ENCODE measurements at places on chromosomes 7 and 10.

DNA sequence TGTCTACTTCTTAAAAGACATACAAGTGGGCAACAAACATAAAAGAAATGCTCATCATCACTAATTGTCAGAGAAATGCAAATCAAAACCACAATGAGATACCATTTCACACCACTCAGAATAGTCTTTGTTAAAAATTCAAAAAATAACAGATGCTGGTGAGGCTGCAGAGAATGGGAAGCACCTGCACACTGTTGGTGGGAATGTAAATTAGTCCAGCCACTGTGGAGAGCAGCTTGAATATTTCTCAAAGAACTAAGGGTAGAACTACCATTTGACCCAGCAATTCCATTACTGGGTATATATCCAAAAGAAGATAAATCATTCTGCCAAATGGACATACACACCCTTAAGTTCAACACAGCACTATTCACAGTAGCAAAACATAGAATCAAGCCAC lies 61.8 kb upstream of the STEAP1 start:
- no peak for DNase-seq

GRCh38 chr7:30038196-30038980 lies 10.2 kb downstream of the PLEKHA8 start:
- no peak for DNase-seq

DNA sequence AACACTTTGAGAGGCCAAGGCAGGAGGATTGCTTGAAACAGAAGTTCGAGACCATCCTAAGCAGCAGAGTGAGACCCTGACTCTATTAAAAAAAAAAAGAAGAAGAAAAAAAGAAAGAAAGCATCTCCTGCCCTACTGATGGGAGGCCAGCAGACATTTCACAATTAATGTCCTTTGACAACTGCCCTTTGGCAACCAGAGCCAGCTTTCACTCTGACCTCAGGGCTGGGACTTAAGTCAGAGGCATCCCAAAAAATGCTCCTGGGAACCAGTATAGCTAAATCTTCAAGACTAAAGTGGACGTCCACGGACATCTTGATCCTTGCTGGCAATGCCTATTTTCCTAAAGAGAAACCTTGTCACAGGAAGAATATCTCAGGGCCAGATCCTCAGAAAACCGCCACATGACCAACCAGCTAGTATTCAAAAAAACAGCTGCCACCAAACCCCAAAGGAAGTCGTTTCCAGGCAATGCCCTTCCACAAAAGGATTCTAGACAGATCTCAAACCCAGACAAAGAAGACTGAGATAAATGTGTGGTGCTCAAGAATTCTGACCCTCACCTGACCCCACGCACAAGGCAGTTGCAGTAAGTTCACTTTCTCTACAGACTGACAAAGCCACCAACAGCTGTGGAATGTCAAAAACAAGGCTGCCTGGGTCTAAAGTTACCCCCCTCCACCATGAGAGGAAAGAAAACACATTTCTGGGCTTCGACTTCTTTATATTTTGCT lies 18.4 kb downstream of the GFRA1 start:
- DNase-seq = no peak

DNA sequence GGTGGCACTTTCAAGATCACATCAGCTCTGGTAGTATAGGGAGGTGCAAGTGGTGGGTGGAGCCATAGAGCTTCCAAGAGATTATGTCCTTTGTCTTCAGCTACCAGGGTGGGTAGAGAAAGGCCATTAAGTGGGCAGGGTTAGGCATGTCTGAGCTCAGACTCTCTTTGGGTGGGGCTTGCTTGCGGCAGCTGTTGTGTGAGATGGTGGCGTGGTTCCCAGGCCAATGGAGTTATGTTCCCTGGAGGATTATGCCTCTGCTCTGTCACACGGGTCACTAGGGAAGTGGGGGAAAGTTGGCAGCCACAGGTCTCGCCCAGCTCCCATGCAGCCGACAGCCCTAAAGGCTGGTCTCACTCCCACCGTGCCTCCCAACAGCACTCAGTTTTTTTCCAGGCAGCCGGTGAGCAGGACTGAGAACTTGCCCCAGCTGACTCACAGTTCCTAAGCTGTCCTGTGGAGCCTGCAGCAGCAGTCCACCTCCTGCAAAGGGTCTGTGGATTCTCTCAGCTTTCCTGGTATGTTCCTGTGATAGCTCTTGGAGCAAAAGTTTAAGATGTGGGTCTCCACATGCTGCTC lies 459.0 kb downstream of the SH2D4B start:
- DNase-seq = no peak
